ENCODE measurements at places on chromosomes 5 and 9.

GRCh38 chr5:174419540-174420132 is 304.7 kb upstream of the MSX2 start:
- DNase-seq, result peak; percentile 96

DNA sequence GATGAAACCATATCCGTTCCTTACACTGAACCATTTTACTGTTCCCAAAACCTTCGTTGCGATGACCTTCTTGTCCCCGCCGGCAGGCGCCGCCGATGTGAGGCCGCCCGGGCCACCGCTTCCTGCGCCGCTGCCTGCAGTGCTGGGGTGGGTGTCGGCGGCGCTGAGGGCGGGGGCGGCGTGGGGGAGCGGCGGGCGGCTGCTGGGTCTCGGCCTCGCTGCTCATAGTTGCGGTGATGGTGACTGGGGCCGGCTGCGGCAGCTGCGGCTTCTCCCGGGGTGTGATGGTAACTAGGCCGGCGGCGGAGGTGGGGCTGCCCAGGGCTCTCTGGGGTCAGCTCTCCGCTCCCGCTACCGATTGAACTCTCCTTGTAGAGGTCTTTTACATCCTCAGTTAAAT is 14.1 kb upstream of the OR2S2 start:
- DNase-seq, result peak; percentile 45

DNA sequence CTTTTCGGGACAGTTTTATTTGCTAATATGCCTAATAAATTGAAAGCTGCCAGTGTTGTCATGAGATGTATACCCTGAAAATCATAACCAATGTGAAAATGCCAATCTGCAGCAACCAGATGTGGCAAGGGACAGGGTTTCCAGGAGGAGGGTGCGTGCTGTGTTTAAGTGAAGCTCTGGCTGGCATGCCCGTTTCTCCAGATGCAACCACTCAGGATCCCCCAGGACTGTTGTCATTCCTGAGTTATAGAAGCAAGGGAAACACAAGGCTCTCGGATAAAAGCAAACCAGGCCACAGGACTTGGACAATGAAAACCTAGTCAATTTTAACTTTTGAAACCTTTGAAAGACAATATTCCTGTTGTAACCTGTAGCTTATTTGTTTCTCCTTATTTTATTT is 360.2 kb downstream of the SLIT3 start:
- DNase-seq, result no peak

- no peak for DNase-seq
Measured at GRCh38 chr5:111856876-111857466, 100.0 kb upstream of the NREP start.

- DNase-seq, result peak; percentile 13
Measured at GRCh38 chr5:132134384-132134783, 60.8 kb downstream of the CSF2 start.

GRCh38 chr9:79049371-79049770 is 522.4 kb upstream of the TLE4 start:
- DNase-seq, result no peak

- peak; percentile 90 for DNase-seq
Measured at GRCh38 chr9:38682713-38683112, 37.2 kb downstream of the FAM240B start.

- peak; percentile 63 for DNase-seq
Measured at GRCh38 chr5:143229896-143230675, 173.4 kb downstream of the NR3C1 start.

DNA sequence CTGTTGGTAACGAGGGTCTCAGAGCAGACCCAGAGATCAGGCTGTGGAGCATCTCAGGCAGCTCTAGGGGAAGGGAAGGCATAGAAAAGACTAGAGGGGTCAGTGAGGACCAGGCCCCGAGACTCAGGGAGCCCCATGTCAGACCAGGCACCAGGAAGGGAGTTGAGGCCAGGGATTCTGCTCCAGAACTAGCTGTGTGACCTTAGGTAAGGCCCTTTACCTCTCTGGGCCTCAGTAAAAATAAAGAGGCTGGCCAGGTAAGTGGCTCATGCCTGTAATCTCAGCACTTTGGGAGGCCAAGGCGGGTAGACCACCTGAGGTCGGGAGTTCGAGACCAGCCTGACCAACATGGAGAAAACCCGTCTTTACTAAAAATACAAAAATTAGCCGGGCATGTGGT is 176.4 kb upstream of the IER5L start:
- no peak for DNase-seq

- DNase-seq, result no peak
Measured at GRCh38 chr5:178192244-178192643, 5.1 kb upstream of the GMCL2 start.

DNA sequence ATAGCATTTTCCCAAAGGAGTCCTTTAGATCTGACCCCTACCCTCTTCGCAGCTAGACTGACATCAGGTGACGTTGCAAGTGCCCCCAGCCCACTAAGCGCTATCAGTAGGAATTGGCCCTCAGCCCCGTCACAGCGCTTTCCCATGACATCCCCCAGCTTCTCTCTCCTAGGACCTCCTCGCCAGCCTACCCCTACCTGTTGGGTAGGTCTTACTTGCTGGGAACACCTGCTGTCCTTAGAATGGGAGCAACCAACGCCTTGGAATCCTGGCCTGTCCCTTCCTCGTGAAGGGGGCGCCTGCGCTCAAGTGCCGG is 584 bp upstream of the PIP5K1B start:
- no peak for DNase-seq

GRCh38 chr5:33182986-33183385 is 257.8 kb upstream of the TARS1 start:
- no peak for DNase-seq

GRCh38 chr5:170397059-170397458 is 7.9 kb upstream of the KCNMB1 start:
- no peak for DNase-seq

DNA sequence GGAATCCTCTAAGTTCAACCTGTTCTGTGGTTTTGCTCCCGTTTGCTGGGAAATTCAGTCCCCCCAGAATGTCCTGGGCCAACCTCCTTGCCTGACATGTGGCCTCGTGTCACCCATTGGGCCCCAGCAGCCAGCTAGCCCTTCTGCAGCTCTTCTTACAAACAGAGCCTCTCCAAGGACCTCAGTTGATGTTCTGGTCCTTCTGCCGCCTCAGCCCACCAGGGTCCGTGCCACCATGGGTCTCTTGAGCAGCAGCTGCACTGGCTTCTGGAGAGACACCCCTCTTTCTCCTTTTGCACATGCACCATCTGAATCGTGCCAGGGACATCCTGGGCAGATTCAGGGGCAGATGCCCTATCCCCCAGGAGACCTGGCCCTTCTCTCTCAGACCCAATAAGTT is 85.0 kb downstream of the LMX1B start:
- DNase-seq, result no peak

GRCh38 chr9:74953235-74953751 is 581 bp upstream of the C9orf40 start:
- DNase-seq, result no peak

DNA sequence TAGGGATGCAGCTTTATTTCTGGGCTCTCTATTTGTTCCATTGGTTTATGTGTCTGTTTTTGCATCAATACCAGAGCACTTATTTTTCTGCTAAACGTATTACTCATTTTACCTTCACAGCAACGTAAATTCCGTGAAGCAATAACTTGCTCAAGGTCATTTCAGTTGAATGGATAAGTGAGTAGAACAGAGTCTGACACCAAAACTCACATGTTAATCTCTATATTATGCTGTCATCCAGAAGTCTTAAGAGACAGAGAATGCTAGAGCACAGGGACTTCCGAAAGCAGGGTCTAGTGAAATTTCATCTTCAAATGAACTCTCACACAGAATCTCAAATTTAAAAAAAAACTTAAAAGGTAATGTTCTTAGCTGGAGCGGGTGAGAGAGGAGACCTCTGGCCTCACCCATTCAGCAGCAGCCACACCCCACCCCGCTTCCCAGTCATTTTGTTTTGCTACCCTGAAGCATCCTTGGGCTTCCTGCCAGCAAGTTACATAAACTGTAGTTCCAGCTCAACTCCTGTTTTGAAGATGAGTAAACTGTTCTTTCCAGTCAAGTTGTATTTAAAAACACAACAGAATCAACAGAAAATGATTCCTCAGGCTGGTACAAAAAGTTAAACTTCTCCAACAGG is 69.3 kb downstream of the TRIM36 start:
- DNase-seq, result no peak

GRCh38 chr5:97134634-97135033 is 7.8 kb downstream of the LIX1 start:
- DNase-seq, result peak; percentile 71

DNA sequence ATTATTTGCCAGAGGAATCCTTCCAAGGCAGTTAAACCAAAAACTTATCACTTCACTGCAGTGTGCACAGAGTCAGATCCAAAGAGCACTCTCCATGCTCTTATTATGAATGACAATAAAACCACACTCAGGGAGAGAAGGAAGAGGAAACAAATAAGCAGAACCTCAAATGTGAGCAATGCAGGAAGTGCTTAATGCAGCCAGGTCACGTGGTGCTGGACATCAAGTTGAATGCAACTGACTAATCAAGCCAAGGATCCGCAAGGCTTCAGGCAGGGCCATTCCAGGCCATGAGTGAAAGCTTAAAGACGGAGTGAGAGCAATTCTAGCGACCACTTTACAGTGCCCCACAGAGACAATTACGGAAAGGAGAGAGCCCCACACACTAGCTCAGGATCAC is 230.4 kb upstream of the PUM3 start:
- DNase-seq, result peak; percentile 11

- DNase-seq, result peak; percentile 60
Measured at GRCh38 chr9:134286471-134287245, 39.6 kb upstream of the RXRA start.

GRCh38 chr9:94277885-94278536 is 18.9 kb downstream of the ZNF169 start:
- no peak for DNase-seq

DNA sequence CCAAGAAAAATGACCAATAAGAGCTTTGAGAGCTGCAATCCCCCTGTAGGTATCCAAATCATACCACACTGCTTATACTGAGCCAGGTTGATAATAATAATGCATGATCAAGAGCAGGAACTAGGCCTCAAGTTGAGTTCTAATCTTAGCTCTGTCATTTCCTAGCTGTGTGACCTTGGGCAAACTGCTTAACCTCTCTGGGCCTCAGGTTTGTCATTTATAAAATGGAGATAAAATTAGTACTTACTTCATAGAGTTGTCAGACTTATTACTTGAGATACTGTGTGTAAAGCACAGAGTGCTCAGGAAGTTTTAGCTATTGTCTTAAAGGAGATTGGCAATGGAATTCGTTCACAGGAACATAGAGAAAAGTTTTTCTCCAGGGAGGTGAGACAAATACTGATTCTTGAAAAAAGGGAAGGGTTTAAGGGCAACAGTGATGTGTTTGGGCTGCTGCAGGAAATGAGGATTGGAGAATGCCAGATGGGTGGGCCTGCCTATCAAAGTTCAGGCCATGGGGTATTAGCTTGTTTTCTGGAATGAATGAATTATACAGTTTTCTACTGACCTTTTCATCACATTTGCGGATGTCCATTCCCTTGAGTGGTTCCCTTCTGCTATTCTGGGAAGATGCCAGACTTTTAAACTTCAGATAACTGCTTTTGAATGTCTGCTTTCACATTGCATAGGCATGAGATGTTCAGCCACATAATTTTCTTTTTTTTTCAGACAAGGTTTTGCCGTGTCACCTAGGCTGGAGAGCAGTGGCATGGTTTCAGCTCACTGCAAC is 10.2 kb upstream of the ATP6V0E1 start:
- peak; percentile 62 for DNase-seq

DNA sequence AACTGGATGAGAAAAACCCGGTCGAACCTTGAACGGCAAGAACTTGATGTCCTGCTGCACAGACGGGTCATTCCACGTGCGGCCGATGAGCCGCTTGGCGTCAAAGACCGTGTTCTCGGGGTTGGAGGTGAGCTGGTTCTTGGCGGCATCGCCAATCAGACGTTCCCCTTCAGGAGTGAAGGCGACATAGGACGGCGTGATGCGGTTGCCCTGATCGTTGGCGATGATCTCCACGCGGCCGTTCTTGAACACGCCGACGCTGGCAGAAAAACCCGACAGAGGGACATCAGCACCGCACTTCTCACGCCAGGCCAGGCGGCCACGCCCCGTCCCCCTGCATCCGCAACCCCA is 519 bp downstream of the HSPA5 start:
- no peak for DNase-seq

- no peak for DNase-seq
Measured at GRCh38 chr5:55445791-55446190, 89.0 kb downstream of the PLPP1 start.

GRCh38 chr9:91915524-91916263 is 34.3 kb downstream of the ROR2 start:
- no peak for DNase-seq

GRCh38 chr5:115772731-115773475 is 43.6 kb downstream of the CDO1 start:
- no peak for DNase-seq

- DNase-seq, result no peak
Measured at GRCh38 chr9:27561685-27562084, 11.6 kb downstream of the C9orf72 start.

DNA sequence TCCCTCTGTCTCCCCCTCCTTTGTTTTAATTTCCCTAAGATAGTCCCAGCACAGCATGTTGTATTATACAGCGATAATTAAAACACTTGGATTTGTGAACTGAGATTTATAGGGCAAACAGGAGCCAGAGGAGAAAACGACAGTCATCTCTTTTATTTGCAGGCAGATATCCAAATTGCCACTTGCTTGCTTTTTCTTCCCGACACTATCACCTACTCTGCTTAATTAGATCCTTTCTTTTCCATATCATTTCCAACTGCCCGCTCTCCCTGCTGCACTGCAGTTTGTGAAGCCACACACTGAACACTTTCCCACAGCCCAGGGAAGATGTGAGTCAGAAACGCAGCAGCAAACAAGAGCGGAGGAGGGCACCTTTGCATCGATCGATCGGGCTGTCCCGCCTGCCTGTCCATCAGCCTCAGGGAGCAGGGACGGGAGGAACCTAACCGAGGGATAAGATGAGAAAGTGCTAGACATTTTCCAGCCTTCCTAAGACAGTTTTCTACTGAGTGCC is 35.8 kb upstream of the SPRY4 start:
- DNase-seq, result peak; percentile 83

DNA sequence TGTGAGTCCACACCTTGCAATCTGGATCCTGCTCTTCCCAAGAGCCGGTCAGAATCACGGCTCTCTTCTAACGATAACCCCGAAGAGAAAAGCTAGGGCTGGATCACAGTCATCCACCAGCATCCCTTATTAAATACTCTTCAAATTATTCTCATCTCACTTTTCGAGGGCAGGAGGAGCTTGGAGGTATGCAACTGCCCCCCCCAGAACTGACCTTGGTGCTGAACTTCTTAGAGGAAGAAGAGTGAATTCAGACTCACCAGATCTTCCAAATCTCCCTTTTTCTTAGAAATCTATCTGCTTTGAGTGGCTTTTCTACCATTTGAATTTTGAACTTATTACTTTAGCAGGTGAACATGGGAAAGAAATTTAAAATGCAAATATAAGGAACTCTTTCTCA is 75.7 kb downstream of the MED10 start:
- DNase-seq, result peak; percentile 17
